ENCODE measurements at places on chromosomes 1 and 21. TPM values are rescaled to one million over a fixed set of nuclear protein-coding genes. Genes with fewer than 3 reads are reported as not detected.

DNA sequence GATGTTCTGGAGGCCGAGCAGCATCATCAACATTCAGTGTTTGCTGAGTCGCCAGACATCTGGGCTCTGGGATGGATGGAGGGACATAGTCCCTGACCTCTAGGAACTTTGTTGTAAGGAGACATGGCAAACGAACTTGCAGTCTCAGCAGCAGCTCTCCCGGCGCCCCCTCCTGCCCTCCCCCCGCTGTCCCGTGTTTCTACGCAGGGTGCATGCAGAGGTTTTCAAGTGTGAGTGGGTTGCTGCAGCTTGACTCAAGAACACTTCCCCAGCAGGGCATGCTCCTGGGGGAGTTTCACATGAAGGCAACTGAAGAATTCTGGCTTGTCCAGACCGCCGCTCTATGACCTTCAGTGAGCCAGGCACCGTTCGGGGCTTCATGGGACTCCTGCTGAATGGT lies 121.9 kb downstream of the CAMTA1 start:
- no peak for DNase-seq

CDA gene
- not detected for total RNA-seq

DNA sequence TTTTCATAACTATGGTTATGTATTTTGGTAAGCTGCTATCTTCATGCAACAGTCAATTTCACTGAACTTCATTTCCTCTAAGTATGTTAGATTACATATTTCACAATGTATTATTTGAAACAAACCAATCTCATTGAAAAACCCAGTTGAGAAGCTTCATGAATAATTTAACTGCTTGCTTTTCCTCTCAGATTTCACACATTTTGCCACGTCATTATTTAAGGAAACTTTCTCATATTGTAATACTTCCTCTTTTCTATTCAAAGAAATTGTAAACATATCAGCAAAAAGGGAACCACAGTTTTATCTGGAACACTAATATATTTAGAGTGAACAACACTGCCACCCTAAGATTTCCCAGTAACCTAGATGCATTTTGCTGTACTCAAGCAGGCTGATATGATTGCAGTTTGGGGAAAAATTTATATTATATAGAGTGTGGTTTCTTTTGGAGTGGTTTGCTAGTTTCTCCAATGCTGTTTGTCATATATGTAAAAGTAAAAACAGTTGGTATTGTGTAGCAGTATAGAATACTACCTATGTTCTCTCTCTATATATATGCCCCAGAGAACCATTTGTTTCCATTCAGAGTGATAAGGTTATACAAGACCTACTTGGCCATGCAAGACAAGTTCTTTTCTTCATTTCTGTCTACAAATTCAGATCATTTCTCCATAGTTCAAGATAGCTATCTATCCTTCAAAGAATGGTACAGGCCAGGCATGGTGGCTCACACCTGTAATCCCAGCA lies 28.4 kb upstream of the AHCTF1 start:
- DNase-seq, result no peak

- DNase-seq, result no peak
Measured at GRCh38 chr1:156463874-156464273, 36.7 kb downstream of the MEF2D start.

GRCh38 chr1:197910120-197910991 lies 6.8 kb upstream of the LHX9 start:
- no peak for DNase-seq

DNA sequence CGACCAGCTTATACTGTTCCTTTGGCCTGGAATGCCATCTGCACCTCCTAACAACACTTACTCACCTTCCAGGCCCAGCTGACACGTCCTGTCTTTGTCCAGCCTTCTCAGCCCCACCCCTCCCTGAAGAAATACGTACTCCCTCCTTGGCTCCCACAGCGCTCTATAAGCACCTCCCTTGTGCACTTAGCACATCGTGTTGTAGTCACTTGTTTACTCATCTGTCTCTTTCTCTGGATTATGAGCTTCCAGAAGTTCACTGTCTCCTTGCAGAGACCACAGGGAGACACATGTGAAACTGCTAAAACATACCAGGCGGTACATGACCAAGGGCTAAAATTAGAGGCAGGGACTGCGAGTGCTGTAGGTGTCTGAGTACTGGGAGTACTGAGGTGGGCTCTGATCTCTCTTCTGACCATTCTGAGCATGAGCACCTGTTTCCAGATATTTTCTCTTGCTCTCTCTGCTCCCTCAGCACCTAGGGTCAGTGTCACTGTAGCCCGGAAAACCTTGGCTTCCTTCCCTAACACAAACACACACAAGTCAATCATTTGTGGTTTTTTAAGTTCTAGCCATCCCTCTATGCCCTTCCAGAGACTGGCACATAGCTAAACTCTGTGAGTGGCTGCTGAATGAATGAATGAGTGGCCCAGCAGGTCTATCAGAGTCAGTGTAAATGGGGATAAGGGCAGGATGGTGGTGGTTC lies 5.1 kb downstream of the DCST1 start:
- no peak for DNase-seq

GRCh38 chr1:109255678-109256077 lies 6.3 kb downstream of the CELSR2 start:
- DNase-seq, result no peak

- DNase-seq, result peak; percentile 62
Measured at GRCh38 chr1:221435504-221435904, 306.4 kb downstream of the DUSP10 start.

DNA sequence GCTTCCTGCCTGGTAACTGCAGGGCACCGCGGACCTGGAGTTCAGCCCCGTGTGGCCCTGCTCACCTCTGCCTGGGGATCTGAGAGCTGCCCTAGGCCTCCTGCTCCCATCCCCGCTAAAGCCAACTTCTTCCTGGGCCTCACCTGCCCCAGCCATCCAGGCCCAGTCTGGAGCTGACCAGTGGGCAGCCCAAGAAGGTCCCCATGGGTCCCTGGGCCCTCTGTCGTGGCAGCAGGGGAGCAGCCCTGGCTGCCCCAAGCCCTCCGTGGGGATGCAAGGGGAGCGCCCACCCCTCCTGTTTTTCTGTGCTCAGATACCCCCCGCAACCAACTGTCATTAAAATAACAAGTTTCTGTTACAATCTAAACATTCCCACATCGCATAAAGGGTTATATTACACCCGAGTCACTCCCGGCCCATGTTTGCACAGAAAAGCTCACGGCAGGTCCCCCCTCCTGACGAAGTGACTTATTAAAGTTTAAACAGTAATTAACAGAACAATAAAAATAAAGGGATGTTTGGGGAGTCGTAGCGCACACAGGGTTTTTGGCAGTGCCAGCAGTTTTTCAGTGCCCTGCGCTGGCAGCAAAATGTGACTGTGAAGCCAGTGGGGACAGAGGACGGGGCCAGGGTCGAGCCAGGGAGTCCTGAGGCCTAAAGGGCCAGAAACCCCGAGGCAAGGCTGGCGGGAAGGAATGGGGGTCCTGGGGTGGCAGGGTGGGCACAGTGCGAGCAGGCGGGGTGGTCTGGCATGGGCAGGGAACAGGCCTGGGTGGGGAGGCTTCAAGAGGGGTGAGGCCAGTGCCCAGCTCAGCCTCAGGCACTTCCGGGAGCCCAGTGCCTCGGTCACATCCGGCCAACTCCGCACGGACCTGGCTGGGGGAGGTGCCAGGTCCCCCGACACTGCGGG lies 121.5 kb downstream of the CASZ1 start:
- no peak for DNase-seq

DNA sequence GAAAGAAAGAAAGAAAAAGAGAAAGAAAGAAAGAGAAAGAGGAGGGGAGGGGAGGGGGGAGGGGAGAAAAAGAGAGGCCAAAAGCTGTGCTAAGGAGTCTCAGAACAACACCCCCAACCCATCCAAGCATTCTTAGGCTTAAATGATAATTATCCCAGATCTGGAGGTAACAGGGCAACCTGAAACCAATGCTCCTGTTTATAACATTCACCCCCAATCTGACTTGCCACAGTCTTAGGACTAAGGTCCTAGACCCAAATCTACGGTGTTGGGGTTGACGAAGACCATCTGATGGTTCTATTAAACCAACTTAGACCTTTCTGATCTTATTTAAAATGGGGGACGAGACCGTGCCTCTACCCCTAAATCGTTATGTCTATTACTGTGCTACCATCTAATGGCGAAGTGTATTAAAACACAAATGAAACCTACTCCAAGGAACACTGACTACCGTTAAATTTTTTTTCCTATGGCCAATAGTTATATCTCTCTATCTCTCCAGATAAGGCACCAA lies 119.3 kb upstream of the CDC42BPA start:
- DNase-seq, result peak; percentile 70

- DNase-seq, result no peak
Measured at GRCh38 chr1:178500936-178501554, 4.3 kb upstream of the CLEC20A start.

GRCh38 chr1:27366411-27367159 lies at the start of gene MAP3K6:
Gene MAP3K6, minus strand, starts transcription at chr1:27366961. Its CDS starts 364 bp downstream, at chr1:27366597.
- peak; percentile 74 for DNase-seq

NVL gene
- total RNA-seq, result 14.7 TPM

DNA sequence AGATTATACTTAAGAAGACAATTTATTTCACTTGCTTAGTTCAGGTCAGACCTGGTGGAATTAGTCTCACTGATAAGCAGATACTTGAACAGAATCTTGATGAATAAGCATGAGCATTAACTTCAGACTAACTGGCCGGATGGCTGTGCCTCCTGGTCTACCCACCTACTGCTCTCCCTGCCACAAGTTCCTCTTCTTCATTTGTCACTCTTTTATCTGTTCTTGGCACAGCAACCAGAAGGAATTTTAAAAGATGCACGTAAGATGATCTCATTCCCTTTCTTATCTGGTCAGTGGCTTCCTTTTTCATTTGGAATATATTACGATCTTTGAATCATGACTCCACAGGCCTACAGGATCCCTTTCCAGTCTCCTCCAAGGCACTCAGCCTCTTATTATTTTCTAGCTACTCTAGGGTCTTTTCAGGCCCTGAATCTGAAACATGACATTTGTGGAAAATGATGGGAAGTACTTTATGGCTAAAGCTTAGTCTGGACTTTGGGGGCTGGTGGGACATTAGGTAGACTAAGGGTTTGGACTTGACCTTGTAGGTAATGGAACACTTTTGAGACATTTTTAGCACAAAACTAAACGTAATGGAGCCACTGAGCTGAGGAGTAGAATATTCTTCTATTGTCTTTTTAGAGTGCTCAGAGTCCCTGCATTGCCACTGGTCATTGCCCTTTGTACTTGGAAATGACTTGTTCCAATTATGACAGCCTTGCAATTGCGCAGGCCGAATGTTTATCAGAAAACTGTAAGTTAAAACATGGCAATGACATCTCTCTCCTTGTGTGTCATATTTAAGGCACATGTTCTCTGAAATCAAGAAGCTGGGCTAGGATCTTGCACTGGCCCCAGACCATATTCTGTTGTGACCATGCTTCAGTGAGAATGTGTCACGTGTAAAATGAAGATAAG lies 16.0 kb downstream of the ST6GALNAC3 start:
- no peak for DNase-seq

DNA sequence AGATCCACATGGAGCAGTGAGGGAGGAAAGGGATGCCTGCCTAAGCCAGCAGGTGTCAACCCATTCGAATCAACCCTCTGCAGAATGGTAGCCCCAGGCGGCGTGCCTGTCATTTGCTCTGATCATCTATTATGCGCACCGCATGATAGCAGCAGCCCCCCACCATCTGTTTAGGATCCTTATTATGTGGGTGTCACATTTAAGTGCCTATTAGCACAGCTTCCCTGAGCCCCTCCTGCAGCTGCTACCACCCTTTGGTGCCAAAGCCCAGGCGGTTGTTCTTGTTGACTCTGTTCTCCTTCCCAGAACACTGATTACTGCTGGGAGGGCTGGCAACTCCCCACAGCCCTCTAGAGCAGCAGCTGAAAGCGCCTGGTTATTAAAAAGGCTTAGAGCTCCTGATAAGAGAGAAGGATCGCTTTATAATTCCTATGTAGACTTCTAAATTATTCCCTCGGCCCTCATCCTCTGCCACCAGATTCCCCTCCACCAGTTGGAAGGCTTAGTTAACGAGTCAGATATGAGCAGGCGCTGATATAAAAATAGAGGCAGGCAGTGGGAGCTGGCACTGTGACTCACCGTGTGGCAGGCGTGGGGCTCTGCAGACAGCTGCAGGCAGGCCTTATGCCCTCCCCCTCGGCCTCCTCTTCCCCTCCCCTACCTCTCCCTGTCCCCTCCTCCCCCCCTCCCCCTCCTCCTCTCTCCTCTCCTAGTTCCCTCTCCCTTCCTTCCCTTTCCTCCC lies 23.0 kb downstream of the ACTA1 start:
- DNase-seq, result peak; percentile 73

GRCh38 chr21:41160036-41160435 lies 7.9 kb upstream of the BACE2 start:
- DNase-seq, result no peak

CACNA1S gene
- not detected for total RNA-seq

DNA sequence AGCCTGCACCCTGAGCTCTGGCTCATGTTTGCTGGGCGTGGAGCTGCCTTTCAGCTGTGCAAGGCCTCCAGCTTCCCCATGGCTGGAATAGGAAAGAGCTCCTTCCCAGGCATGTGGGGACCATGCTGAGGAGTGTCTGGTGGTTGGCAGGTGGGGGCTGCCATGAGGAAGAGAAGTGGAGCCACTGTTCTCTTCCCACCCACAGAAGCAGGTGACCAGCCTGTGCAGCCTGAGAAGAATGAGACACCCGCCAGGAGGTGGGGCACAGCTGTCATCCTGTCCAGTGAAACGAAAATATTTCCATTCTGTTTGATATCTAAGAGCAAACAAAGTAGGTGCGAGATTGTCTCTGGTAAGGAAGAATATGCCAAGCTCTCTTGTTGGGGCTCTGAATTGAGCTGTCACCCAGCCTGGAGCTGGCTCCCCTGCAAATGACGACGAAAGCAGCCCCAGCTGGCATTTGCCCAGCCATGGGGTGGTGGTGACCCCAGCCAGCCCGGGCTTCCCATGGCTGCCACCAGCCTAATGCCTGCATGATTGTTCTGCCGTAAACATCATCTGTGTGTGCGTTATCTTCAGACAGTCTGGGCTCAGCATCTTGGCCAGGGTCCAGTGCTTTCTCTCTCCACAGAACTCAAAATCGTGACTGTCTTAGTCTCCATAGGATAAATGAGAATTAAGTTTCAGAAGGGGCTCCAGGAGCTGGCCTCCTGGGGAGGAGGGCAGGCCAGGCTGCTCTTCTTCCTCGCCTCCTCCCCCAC lies 429.8 kb upstream of the VAMP3 start:
- DNase-seq, result no peak

TCHHL1 gene
- total RNA-seq, result not detected

GRIK1 gene
- not detected for total RNA-seq

DNA sequence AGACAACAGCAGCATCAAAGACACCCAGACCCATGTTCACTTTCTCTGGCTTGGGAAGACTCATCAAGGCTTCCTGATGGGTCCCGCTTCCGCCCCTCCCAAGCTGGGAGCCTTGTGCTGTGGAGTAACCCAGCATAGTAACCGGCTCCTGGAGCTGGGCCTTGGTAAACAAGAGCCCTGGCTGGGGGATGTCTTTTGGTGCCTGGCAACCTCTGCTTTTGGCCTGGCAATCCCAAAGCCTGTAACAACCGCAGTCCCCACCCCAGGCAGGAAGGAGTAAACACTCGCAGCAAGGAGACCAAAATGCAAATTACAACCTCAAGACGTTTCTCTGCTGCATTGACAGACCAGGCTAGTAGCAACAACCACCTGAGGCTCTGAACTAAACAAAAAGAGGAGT lies 16.9 kb upstream of the THRAP3 start:
- peak; percentile 76 for DNase-seq

Measured in H4 (cell line).